ENCODE measurements at places on chromosomes 5 and 9.

DNA sequence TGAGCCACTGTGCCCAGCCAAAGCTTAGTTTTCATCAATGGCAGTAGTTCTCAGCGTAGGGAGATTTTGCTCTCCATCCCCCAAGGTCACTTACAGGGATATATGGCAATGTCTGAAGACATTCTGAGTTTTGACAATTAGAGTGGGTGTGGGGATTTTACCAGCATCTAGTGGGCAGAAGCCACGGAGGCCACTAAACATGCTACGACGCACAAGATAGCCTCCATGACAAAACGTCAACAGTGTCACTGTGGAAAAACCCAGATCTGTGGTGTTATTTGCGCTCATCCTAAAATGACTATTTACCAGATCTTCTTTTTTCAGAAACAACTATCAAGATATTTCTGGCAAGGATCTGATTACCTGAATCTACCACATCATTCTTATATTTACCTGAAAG, 68.2 kb downstream of the CDC14B start:
- no peak for DNase-seq

- no peak for DNase-seq
Measured at GRCh38 chr9:134895567-134895907, 14.9 kb downstream of the FCN2 start.

- no peak for DNase-seq
Measured at GRCh38 chr5:62568800-62569432, 9.7 kb upstream of the LRRC70 start.

- DNase-seq = no peak
Measured at GRCh38 chr5:102596951-102597350, 98.2 kb upstream of the SLCO6A1 start.

GRCh38 chr5:81948349-81948748, 23.5 kb upstream of the ATG10 start:
- peak; percentile 68 for DNase-seq

- DNase-seq = peak; percentile 56
Measured at GRCh38 chr5:137734962-137735554, 831 bp downstream of the KLHL3 start.

DNA sequence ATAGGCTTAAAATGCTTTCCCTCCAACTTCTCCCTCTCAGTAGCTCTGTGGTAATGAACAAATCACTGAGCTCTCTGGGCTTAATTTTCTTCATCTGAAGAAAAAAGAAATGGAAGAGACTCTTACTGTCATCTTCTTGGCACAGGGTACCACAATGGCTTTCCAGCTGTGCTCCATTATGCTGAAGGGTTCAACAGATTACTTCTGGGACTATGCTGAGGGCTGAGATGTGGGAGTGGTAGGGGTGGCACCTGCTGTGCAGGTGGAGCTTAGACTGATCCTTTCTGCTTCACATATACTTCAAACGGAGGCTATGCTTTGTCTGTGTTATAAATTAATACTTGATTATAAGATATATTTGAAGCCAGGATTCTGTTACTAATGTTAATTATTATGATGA, 840.2 kb upstream of the C9orf72 start:
- no peak for DNase-seq

GRCh38 chr5:67233075-67233474, 36.5 kb upstream of the CD180 start:
- DNase-seq = peak; percentile 77

- DNase-seq = peak; percentile 50
Measured at GRCh38 chr5:163649514-163649913, 144.1 kb downstream of the MAT2B start.

GRCh38 chr5:71922584-71923106, 184.6 kb upstream of the MAP1B start:
- DNase-seq = peak; percentile 95

DNA sequence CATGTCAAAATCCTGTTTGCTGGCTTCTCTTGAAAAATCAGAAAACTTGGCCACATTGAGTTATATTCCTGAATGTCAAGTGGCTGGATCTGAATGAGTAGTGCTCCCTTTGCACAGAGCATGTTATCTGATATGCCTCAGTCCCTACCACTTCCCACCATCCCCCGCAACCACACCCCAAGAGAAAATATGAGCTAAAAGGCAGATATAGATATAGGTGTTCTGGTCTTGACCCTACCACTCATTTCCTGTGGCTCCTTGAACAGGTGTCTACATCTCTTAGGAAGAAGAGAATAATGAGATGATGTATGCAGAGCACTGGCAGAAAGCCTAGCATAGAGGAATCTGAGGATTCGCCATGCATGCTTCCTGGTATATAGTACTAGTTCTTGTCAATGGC, 6.6 kb upstream of the CYSTM1 start:
- DNase-seq = no peak

GRCh38 chr5:58548068-58548467, 34.8 kb upstream of the RAB3C start:
- DNase-seq = no peak

- DNase-seq = no peak
Measured at GRCh38 chr5:73648515-73648914, 22.5 kb downstream of the ARHGEF28 start.

DNA sequence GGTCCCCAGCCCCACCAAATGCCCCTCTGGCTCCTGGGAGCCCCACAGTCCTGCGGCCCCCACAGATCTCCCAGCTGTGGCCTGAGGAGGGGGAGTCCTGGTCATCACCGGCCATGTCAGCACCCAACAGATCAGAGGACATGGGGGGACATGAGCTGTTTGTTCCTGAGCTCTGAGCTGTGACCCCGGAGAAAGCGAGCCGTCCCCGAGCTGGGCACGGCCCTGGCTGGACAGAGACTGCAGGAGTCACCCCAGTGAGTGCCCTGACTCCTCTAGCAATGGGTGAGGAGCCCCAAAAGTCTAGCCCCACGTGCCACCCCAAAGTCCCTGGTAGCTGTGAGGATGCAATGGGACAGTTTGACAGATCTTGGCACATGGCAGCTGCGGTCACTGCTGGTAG, 25.7 kb downstream of the CCDC187 start:
- DNase-seq = no peak

- peak; percentile 83 for DNase-seq
Measured at GRCh38 chr5:141973871-141974595, 5.1 kb downstream of the RNF14 start.

GRCh38 chr9:124295159-124295794, 37.5 kb downstream of the NEK6 start:
- peak; percentile 62 for DNase-seq

GRCh38 chr5:32027717-32028458, 146.2 kb downstream of the GOLPH3 start:
- peak; percentile 99 for DNase-seq

- peak; percentile 90 for DNase-seq
Measured at GRCh38 chr9:98658951-98659351, 49.8 kb downstream of the GABBR2 start.

- no peak for DNase-seq
Measured at GRCh38 chr9:132260846-132261245, 93.9 kb downstream of the SETX start.

DNA sequence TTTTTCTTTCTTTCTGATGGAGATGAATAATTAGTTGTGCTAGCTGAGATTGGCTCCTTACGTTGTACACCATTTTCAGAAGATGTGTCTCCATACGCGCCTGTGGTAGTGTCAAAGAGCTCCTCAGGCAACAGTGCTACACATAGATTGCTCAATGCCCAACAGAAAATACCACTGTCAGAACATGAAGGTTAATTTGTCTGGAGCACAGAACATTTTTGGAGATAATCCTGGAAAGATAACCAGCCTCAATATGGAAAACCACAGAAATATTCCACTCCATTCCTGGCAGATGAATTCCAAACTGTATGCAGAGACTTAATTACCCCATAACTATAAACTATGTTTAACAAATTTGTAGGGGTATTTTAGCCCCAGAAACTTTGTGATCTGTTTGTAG, 233.6 kb downstream of the MARCHF11 start:
- peak; percentile 76 for DNase-seq

- no peak for DNase-seq
Measured at GRCh38 chr9:130977811-130978221, 31.2 kb upstream of the LAMC3 start.

DNA sequence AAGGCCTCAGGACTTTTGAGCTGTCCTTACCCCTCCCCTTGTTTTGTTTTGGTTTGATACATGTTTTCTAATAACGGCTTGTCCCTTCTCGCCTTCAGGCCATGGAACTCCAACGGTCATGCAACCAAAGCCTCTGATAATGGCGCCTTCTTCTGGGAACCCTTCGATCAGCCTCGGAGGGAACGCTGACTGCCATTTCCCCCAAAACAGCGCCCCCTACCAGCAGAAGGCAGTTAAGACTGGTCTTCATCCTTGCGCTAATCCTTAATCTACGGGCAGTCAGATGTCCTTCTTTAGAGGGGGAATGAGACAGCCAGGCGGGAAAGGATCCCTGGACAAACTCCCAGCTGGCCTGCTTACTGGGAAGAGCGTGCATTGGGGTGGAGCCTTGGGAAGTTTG, 276.6 kb downstream of the ICE1 start:
- no peak for DNase-seq

DNA sequence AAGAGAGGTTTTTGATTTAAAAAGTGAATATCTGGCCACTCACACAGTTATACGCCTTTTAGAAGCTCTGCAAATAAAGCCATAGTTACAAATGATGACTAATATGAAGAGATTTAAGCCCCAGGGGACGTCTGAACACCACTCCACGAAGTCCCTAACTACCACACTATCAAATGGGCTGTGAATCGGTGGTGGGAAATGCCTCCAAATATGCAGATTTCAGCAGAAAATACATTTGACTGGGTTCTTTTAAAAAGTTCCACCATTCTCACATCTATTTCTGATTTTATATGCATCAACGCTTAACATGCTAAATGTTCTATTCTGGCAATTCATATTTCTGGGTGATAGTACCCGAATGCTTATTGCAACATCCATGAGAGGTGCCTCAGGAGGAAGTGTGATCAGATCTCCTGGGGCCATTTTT, 22.5 kb downstream of the TICAM2 start:
- peak; percentile 44 for DNase-seq

GRCh38 chr9:7174884-7175283, 417.1 kb downstream of the KDM4C start:
- DNase-seq = no peak

- DNase-seq = peak; percentile 52
Measured at GRCh38 chr5:93311881-93312280, 269.1 kb downstream of the NR2F1-AS1 start.

DNA sequence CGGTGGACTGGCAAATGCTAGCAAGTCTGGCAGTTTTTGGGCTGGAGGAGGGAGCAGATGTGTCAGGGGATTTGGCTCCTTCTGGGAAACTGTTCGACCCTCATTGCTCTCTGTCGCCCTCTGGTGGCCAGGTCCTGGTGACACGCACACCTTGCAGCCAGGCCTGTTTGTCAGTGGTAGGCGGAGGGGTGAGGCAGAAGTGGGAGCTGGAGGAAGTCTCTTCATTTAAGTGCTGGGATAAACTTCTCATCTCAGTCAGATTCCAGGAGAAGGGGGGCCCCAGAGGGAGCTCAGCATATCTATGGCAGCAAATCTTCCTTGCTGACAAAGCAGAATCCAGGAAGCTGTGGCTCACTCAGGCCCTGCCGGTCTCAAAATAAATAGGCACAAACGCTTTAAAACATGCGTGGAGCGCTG, 326.5 kb downstream of the ZSWIM6 start:
- DNase-seq = peak; percentile 56

- DNase-seq = peak; percentile 85
Measured at GRCh38 chr9:98610211-98610610, 98.5 kb downstream of the GABBR2 start.

- DNase-seq = no peak
Measured at GRCh38 chr5:2763533-2763794, 12.0 kb upstream of the IRX2 start.

GRCh38 chr9:91273853-91274552, 87.7 kb downstream of the AUH start:
- DNase-seq = peak; percentile 63

DNA sequence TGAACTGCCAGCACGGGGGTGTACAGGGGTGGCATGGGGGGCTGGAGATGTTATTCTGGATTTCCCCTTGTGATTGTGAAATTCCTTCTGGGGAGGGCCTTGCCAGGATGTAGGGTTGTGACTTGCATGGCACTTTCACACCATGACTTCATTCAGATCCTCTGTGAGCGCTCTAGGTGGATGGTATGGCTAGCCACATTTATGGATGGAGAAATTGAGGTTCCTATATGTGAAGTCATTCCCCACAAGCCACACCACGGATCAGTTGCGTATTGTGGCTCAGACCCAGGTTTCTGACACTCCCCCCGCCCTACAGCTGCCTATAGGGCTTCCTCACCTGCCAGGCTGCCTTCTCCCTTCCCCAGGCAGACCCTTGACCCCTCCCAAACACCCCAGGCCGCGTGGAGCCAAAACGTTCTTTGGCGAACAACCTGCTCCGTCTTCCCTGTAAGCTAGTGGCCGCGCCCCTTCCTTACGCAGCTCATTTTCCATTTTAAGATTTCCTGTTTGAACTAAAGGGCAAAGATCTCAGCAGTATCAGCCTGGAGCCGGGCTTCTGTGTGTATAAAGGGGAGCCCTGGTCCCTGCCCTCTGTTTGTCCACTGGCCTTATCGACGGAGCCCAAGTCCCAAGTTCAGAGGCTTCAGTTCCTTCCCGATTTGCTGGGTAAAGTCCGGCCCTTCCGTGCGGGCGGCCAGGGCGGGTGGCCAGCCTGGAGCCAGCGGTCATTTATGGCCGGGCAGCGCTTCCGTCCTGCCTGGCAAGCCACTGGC, 97.8 kb upstream of the KLF4 start:
- DNase-seq = no peak

DNA sequence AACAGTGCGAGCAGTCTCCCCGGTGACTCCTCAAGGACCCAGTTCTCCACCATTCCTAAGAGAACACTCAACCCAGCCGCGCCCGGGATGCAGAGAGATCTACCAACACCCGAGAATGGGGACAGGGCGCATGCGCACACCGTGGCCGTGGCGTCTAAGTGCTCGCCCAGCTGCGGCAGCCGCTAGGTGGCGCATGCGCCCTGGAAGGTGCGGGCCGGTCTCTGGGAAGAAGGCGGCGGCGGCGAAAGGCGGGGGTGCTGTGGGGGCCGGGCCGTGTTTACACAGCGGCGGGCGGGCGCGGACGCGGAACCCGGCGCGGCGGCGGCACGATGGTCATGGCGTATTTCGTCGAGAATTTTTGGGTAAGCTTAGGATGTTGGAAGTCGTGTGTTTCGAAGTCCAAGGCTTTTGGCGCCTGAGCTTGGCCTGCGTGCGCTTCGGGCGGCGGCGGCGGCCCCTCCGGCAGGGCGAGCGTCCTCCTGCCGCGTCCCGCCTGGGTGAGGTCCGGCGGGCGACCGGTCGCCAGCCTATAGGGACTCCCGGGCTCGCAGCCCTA, at the start of gene FCHO2:
TSS of gene FCHO2 (plus strand) at position 274 of the 556 bp plus-strand sequence. CDS start at position 330, 56 bp downstream.
- peak; percentile 97 for DNase-seq

- DNase-seq = no peak
Measured at GRCh38 chr5:155475318-155475717, 461.8 kb downstream of the KIF4B start.

GRCh38 chr9:29999645-30000044, 2384.8 kb upstream of the ACO1 start:
- no peak for DNase-seq

DNA sequence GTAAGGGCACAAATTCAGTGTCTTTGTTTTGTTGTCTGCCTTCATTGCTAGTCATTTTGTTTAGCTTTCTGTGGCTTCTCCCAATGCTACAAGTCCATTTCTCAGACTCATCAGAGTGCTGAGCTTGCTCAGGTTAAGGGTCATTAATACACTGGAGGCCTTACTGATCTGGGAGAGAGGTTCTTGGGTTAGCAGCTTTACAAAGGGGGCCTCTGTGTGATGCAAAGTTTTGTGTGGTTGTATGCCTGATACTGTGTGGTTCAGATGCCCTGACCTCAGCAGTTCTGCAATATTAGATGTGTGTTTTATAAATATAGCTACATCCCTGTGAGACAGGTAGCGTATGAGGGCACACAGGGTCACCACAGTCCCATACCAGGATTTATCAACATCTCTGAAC, 34.8 kb upstream of the SMARCA2 start:
- no peak for DNase-seq

- no peak for DNase-seq
Measured at GRCh38 chr5:1005904-1006655, 2.5 kb upstream of the NKD2 start.
